Fibroblast of the conjunctiva (primary cell): ENCODE measurements at places on chromosomes 6 and 20.

GRCh38 chr6:96947055-96947454, 22.5 kb downstream of the KLHL32 start:
- no peak for DNase-seq

DNA sequence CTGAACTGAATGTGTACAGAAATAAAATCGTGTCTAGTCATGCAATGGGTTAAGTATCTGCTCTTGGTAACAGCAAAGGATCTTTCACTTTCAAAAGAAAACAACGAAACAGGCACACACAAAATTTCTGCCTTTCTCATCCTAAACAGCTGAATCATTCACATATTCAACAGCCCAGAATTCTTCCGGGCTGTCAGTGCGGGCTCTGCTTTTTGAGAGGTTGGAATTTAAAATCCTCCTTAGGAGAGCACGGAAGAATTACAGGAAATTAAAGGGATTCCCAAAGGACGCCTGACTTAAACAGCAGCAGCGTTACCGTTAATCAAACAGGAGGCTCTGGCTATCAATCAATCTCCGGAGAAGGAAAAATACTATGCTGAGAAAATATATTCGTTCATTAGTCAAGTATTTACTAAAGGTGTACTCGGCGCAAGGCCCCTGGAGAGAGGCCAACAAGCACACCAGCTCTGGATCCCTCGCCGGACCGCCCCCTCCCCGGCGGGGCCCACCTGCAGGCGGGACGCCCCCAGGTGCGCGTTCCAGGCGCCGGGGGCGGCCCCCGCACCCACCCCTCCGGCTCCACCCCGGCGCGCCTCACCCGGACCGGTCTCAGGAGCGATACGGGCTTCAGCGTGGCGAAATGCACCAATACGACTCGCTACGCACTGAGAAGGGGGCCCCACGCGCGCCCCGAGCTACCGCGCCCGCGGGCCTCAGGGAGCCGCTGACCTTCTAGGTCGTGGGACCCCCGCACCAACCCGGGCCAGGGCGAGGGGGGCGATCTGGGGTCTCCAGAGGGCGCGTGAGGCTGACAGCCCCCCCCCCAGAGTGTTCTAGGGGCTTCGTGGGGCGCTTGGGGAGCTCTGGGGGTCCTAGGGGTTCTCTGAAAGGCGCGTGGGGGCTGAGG, 1.0 kb downstream of the NAPB start:
- no peak for DNase-seq

DNA sequence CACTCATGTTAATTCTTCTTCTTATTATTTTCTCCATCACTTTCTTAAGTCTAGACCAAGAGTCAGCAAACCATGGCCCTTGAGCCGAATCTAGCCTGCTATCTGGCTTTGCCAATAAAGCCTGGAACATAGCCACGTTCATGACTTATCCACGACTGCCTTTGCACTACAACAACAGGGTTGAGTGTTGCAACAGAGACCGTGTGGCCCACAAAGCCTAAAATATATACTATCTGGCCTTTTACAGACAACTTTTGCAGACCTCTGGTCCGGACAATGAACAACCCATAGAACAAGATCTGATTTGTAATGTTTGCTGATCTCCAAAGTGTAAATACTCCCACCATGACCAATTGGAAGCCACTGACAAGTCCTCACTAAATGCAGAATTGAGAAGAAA, 140.5 kb upstream of the CDYL start:
- no peak for DNase-seq

- no peak for DNase-seq
Measured at GRCh38 chr6:32716396-32716795, 24.8 kb upstream of the HLA-DQA2 start.

GRCh38 chr6:73062130-73062529, 163.2 kb downstream of the KHDC1L start:
- DNase-seq = no peak

- no peak for DNase-seq
Measured at GRCh38 chr6:44072452-44072958, 54.7 kb downstream of the MRPL14 start.

DNA sequence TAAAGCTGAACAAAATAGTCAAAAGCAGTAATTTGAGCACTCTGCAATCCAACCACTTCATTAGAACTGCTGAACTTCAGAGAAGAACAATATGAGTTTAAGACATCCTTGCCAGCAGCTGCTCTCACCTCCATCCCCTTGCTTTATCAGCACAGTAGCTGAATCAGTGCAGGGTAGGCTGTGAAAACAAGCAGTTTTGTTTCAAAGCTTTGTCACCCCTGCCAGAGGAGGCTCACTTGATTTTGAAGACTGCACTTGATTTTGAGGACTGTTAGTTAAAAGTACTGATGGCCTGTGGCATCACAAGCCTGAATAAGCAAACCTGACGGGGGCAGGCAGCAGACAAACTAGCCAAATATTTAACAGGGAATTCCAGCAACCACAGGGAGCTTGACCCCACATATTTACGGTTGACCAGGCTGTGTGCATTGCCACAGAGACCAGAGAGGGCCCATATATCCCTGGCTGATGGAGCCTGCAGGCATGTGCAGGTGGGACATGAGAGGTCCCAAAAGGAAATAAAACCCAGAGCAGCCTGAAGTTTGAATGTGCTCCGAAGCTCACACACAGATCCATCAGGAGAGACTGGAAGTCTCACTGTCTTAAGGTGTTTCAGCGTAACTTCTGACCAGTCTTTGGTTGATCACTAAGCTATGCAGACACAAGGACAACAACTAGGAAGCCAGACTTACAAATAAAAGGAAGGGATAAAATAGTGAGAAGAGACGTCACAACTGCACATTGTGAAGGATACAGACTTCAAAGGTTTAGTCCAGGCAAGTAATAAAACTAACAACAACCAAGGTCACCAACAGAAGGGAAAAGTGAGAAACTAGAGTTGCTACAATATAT, 97.4 kb downstream of the PDSS2 start:
- DNase-seq = no peak

DNA sequence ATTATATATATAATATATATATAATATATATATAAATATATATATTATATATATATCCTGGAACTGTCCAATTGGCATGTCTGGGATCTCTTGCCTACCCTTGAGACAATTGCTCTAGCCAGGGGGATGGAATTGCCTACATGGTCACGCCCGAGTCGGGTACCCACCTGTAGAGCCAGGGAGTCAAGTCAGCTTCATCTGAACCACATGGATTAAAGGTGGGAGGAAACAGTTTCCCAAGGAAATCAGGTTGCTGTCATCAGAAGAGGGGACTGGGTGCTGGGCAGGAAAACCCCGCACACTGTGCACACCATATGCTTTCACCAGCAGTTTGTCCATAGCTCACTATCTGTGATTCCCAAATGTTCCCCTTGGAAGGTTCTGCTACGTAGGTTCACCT, 252.5 kb upstream of the NOX3 start:
- no peak for DNase-seq

GRCh38 chr6:44278774-44279697, 8.8 kb downstream of the TMEM151B start:
- DNase-seq = no peak

- no peak for DNase-seq
Measured at GRCh38 chr20:2132461-2132901, 30.9 kb downstream of the STK35 start.

- DNase-seq = no peak
Measured at GRCh38 chr6:44176130-44176761, 17.6 kb downstream of the CAPN11 start.

DNA sequence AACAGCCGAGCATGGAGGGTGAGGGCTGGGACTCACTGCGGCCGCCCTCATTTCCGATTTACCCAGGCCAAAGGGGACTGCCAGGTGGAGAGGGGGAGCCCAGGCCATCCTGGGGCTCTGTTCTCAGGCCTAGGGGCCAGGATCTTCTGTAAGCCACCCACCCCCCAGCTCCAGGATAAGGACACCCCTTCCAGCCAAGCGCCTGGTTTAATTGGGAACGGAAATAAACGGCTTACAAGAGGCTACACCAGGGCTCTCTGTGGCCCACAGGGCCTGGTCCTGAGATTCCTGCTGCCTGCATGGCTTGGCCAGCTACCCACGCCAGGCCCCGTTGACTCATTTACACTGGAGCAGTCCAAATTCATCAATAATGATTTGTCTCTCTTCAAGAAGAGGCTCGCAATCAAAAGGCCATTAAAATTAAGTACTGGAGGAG, 68.1 kb upstream of the TOP1 start:
- DNase-seq = no peak

GRCh38 chr6:21334651-21335050, 258.9 kb upstream of the SOX4 start:
- DNase-seq = no peak

- peak; percentile 57 for DNase-seq
Measured at GRCh38 chr20:51639206-51639832, 96.8 kb upstream of the NFATC2 start.

- no peak for DNase-seq
Measured at GRCh38 chr6:11141295-11141694, 29.8 kb upstream of the ERVFRD-1 start.

DNA sequence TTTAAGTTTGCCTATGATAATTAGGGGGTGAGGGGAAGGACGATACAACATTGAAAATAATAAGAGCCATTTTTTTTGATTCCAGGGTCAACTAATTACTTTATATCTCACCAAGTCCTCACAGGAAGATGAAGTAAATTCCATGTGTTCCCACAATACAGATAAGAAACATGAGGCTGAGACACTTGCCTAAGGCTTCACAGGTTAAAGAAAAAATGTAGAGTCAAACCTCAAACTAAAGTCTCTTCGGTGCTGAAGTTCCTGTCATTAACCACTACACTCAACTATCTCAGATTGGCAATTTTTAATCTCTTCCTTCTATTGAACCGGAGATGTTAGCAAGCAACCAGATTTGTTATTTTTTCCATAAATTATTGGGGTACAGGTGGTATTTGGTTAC, 33.0 kb downstream of the MRAP2 start:
- DNase-seq = no peak

GRCh38 chr6:89459501-89459900, 26.5 kb downstream of the ANKRD6 start:
- no peak for DNase-seq

GRCh38 chr6:121436960-121437850, 1.8 kb downstream of the GJA1 start:
- peak; percentile 53 for DNase-seq

- no peak for DNase-seq
Measured at GRCh38 chr6:21134356-21134755, 459.2 kb upstream of the SOX4 start.

GRCh38 chr20:57874141-57874540, 164.3 kb upstream of the PMEPA1 start:
- DNase-seq = no peak

DNA sequence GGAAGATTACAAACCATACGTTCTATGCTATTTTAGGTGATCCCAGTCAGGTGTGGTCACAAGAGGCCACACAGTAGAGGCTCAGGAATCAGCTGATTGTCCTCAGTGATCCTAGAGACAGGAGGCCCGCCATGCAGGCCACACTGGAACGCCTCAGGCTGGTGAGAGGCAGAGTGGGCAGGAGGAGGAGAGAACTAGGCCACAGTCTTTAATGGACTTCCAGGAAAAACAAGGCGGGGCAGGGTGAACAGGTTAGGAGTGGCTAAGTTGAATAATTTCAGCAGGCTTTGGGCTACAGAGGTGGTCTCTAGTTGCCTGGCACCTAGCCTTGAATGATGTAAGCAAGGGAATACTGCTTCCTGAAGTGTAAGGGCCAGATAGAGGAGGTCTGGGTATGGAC, 101.2 kb downstream of the GMDS start:
- DNase-seq = no peak

DNA sequence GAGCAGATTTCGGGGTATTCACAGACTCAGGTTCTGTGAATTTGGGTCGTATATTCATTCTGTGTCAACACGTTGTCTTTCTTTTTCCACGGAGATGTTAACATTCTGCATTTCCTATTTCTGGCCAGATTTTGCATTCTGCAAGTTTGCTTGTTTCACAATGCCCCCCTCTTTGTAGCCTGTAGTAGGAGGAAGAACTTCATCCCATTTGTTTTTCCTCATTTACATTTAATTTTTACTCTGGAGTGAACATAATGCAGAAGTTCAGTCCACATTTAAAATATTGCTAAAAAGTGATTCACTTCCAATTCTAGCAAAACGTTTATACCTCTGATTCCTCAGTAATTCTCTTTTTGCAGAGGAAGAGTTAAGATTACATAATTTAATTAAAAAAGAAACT, 12.9 kb downstream of the TAGAP start:
- DNase-seq = no peak

DNA sequence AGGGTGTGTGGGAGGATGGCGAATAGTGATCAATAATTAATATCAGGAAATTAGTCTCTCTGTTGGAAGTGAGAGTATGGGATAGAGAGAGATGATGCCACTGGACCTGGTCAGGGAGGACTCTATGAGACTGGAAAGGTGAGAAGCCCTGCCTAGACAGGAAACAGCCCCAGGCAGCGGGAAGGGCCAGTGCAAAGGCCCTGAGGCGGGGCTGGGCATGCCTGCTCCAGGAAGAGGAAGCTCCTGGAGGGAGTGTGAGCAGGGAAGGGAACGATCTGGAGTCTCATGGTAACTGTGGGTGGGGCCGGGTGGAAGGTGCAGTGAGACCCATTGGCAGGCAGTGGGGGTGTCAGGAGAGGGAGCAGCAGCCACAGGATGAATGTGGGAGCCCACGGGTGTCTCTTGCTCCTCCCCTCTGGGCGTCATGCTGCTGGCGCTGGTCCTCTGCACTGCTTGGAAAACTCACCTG, 1.8 kb upstream of the CST3 start:
- DNase-seq = no peak

GRCh38 chr6:10401632-10402223, 13.1 kb downstream of the TFAP2A start:
- no peak for DNase-seq

DNA sequence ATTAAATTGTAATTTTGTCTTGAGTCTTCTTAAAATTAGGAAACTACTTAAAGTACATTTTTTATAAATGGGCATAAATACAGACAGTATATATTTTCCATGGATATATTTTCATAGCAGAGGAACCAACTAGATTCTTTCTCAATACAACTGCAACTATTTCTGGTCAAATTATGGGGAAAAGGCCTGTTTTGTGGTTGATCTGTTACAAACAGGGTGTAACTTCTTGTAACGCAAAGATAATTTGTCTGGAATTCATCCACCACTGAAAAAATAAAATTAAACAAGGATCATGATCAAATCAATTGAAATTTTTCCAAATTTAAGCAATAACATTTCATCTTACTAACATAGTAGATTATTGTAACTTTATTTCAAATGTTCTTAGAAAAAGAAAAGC, 67.2 kb upstream of the RNF146 start:
- DNase-seq = no peak

GRCh38 chr6:1912731-1913130, 303.0 kb downstream of the FOXC1 start:
- no peak for DNase-seq

- DNase-seq = no peak
Measured at GRCh38 chr20:11092151-11092550, 418.4 kb upstream of the JAG1 start.
